ENCODE measurements at places on chromosomes 3 and 15.

DNA sequence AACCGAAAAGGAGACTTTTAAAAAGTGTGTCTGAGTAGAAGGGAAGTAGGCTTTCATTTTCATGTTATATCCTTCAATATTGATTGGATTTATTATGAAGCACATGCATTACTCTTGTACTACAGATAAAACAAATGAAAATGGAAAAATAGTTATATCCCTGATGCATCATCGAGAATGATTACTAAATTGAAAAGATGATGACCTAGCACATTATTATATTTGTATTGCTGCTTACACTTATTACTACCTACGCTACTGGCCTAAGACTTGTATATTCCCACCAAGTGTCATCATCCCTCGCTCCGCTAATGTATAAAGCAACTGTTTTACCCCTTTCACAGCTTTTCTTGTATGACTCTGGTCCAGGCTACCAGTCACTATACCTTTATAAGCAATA lies 922.4 kb downstream of the DIPK2A start:
- no peak overlapping the region for H3K4me3 ChIP-seq
- H3K27me3 ChIP-seq: no peaks in the 10 kb centered on the region
- H3K4me1 ChIP-seq: no peaks in the 10 kb centered on the region

- no peaks in the 10 kb centered on the region for H3K4me1 ChIP-seq
- no peak for DNase-seq
- H3K27ac ChIP-seq: no peak overlapping the region
- H3K36me3 ChIP-seq: no peaks in the 10 kb centered on the region
- no peaks in the 10 kb centered on the region for H3K27me3 ChIP-seq
- no peak overlapping the region for H3K4me3 ChIP-seq
Measured at GRCh38 chr3:71288269-71288930, 295.1 kb downstream of the FOXP1 start.

GRCh38 chr3:192212335-192212734 lies 515.0 kb downstream of the FGF12 start:
- H3K27me3 ChIP-seq: no peaks in the 10 kb centered on the region
- no peak overlapping the region for H3K27ac ChIP-seq
- H3K4me1 ChIP-seq: no peaks in the 10 kb centered on the region
- H3K36me3 ChIP-seq: no peaks in the 10 kb centered on the region

DNA sequence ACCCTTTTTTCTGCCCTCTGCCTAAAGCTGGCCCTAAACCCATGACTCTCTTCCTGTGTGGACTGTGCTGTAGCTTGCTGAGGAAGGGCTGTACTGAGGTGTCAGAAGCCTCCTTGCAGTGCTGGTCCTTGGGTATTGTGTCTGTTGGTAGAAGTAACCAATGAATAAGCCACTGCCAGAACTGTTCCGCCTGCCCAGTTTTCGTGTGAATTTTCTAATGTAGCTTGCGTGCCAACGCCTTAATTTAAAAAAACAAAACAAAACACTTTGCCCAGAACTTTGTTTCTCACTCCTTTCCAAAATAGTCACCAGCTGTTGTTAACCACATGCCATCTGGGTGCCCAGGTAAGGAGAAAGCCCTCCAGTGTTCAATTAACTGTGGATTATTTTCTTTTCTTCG lies 101.9 kb downstream of the KLHL25 start:
- H3K36me3 ChIP-seq: peaks cover 3% of the 10 kb centered on the region
- H3K27ac ChIP-seq: peak overlapping the region; percentile 70
- no peak overlapping the region for H3K4me3 ChIP-seq
- DNase-seq: no peak
- no peaks in the 10 kb centered on the region for H3K27me3 ChIP-seq
- peaks cover 7% of the 10 kb centered on the region for H3K4me1 ChIP-seq

DNA sequence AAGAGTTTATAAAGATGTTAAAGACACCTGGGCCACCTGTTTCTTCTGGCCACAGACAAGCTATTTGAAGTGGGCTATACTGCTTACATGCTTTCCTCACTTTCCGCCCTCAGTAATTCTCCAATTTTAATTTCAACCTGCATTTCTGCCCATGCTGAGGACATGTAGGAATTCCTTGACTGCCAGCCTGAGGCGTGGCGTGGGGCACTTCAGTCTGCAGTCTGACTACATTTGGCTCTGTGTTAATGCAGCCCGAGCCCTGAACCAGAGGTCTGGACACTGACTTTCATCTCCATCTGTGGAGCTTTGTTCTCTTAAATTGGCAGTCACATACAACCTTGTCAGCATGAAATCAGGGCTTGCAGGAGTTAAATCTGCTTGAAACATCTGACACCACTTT lies 8.5 kb downstream of the UQCC5 start:
- DNase-seq: no peak
- no peaks in the 10 kb centered on the region for H3K27me3 ChIP-seq
- H3K36me3 ChIP-seq: no peaks in the 10 kb centered on the region
- no peak overlapping the region for H3K27ac ChIP-seq
- H3K4me3 ChIP-seq: no peak overlapping the region

GRCh38 chr15:96349857-96350720 lies 19.6 kb downstream of the NR2F2 start:
- DNase-seq: no peak
- no peak overlapping the region for H3K4me3 ChIP-seq
- H3K27ac ChIP-seq: peak overlapping the region; percentile 33
- H3K4me1 ChIP-seq: peaks cover 4% of the 10 kb centered on the region
- H3K27me3 ChIP-seq: no peaks in the 10 kb centered on the region

DNA sequence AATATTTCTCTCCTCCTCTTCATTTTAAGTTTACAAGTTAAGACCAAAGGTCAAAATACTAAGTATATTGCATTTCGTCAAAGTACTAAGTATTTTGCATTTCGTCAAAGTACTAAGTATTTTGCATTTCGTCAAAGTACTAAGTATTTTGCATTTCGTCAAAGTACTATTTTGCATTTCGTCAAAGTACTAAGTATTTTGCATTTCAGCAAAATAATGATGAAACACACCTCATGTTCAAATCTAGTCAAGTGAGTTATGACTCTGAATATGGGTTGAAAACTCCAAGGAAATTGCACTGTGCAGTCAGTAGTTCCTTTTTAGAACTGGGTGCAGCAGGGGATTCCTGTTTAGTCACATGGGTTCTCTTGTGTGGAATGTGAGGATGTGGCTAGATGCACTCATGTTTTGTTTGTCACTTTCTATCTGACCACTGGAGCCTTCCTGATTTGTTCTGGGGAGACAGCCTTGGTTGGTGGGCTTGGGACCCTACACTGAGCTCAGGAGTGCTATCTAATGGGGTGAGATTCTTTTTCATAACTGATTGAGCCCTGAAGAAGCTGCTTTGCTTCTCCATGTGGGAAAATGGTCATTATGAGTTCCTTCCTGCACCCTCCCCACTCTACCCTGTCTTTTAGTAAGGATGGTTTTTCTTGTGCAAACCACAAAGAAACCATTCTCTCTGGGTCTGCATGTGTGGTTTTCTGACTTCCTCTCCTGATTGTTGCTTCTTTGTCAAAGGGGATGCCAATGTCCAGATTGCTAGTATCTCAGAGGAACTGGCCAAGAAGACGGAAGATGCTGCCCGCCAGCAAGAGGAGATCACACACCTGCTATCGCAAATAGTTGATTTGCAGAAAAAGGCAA lies 73.4 kb downstream of the CCK start:
- H3K4me3 ChIP-seq: no peak overlapping the region
- no peaks in the 10 kb centered on the region for H3K4me1 ChIP-seq
- no peaks in the 10 kb centered on the region for H3K36me3 ChIP-seq
- no peaks in the 10 kb centered on the region for H3K27me3 ChIP-seq
- no peak for DNase-seq

DNA sequence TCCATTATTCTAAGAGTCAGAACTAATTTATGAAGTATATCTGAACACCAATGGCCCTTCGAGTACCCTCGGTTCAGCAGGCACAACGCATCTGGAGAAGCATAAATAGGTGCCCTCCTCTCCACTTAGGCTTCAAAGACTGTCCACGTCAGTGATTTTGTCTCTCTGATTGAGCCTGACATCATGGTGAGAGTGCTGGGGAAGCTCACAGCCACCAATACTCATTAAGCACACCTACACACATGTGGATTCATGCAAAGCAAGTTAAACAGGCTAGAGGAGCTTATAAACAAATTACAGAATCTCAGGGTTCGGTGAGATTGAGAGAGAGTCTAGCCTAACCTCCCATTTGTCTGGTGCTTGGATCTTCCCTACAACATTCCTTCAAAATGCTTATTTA lies 3.6 kb downstream of the CLDN1 start:
- no peak for DNase-seq
- no peak overlapping the region for H3K4me3 ChIP-seq
- no peaks in the 10 kb centered on the region for H3K27me3 ChIP-seq
- no peaks in the 10 kb centered on the region for H3K4me1 ChIP-seq

DNA sequence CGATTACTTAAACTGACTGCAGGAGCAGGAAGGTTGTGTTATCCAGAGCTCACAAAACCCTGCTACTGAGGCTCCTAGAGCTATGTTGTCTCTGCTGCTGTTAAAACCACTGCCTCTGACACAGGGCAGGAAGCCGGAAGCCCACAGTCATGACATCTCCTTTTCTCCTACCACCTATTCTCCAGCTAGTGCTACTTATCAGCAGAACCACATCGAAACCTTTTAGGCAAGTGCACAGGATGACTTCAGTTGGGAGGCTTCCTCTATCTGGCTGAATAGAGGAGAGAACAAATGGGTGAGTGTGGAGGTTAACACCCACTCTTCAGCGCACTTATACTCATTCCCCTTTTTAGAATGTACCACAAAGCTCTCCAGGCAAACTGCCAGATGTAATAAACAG lies 638.0 kb downstream of the OTOL1 start:
- no peaks in the 10 kb centered on the region for H3K4me1 ChIP-seq
- no peak overlapping the region for H3K27ac ChIP-seq
- no peaks in the 10 kb centered on the region for H3K27me3 ChIP-seq
- no peaks in the 10 kb centered on the region for H3K36me3 ChIP-seq
- no peak overlapping the region for H3K4me3 ChIP-seq

DNA sequence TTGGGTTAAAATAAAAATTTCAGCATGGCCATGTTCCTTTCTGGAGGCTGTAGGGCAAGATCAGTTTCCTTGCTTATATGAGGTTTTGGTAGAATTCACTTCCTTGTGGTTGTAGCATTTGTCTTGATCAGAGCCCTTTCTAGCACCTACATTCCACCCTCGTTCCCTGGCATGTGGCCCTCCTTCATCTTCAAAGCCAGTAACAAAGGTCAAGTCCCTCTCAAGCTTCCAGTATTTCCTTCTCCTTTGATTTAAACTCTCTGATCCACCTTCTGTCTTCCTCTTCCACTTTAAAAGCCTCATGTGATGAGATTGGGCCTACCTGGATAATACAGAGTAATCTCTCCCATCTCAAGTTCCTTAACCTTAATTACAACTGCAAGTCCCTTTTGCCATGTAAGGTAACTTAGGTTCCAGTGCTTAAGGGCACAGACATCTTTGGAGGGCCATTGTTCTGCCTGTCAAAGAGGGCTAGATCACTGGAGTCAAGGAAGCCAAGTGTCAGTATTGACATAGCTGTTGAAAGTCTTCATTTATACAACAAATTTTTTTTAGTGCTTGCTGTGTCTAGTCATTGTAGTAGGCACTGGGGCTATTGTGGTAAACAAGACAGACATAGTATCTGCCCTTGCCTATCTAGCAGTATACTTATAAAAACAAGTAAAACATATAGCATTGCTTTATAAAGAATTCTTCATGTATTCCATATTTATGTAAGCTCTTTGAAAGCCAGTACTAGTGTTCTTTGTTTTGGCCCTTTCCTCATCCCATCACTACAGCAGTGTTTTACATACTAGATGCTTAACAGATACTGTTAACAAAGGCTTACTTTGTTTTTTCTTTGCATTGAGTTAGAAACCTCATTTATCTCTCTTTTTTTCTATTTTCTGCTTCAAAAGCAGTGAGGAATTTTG lies 40.7 kb downstream of the GLCE start:
- no peaks in the 10 kb centered on the region for H3K4me1 ChIP-seq
- no peaks in the 10 kb centered on the region for H3K36me3 ChIP-seq
- no peak overlapping the region for H3K4me3 ChIP-seq
- H3K27me3 ChIP-seq: no peaks in the 10 kb centered on the region
- no peak for DNase-seq

- no peak for DNase-seq
- no peaks in the 10 kb centered on the region for H3K36me3 ChIP-seq
- no peak overlapping the region for H3K4me3 ChIP-seq
- no peaks in the 10 kb centered on the region for H3K27me3 ChIP-seq
- peak overlapping the region; percentile 87 for H3K27ac ChIP-seq
Measured at GRCh38 chr15:67107014-67107812, 41.8 kb downstream of the SMAD3 start.

GRCh38 chr3:50226888-50227389 lies 9.1 kb upstream of the GNAI2 start:
- no peak for DNase-seq
- H3K36me3 ChIP-seq: no peaks in the 10 kb centered on the region

DNA sequence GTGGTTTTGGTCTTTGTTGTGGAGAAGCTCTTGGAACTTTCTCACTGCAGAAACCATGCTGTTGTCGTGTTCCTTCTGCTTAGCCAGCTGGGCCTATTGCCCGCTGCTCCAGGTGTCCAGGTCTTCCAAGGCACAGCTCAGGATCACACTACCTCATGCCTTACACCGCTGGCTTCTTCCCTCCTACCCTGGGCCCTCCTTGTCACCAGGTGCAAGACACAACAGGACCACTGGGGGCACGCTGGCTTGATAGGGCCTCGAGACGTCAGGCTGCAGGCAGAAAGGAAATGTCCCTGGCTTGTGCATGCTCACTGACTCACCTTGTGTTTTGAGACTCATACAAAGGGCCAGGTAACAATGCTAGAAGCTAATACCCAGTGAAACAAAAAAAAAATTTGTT lies 32.3 kb downstream of the PAQR9 start:
- no peaks in the 10 kb centered on the region for H3K36me3 ChIP-seq
- no peak for DNase-seq
- H3K27ac ChIP-seq: no peak overlapping the region
- no peak overlapping the region for H3K4me3 ChIP-seq

- H3K27ac ChIP-seq: peak overlapping the region; percentile 62
- H3K27me3 ChIP-seq: no peaks in the 10 kb centered on the region
- no peak for DNase-seq
- H3K36me3 ChIP-seq: no peaks in the 10 kb centered on the region
Measured at GRCh38 chr3:128282380-128283196, 129.3 kb downstream of the EEFSEC start.

DNA sequence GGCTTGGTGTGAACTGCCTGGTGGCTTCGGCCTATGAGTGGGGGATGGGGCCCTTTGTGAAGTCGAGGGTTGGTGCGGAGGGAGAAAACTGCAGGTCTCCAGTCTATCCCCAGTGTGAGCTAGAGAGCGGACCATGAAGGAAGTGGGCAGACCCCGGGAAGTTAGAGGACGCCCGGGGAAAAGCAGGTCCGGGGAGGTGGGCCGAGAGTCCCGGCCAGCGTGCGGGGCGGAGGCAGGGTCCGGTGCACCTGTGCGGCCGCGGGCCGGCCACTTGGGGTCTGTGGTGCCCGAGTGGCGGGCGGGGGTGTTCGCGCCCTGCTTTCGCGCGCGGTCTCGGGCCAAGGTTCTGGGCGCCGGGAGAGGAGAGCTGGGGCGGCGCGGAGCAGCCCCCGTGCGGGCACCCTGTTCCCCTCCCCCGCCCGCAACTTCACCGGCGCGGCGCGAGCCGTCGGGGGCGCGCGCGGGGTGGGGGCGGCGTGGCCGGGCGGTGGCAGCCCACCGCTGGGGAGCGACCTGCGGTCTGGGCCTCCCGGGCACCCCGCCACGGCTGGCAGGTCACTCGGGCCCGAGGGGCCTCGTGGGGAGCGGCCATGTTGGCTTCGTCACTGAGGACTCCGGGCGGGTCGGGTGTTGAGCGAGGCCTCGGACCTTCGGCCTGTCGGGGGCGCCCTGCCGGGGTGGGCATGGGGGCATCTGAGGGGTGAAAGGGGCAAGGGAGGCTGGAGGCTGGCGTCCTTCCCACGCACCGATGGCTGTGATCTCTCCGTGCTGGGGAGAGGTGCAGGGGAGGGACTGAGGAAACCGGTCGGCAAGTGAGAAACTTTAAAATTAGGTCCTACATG lies 4.8 kb downstream of the UBE2E1 start:
- no peaks in the 10 kb centered on the region for H3K4me1 ChIP-seq
- no peaks in the 10 kb centered on the region for H3K27me3 ChIP-seq
- peak; percentile 61 for DNase-seq
- H3K36me3 ChIP-seq: no peaks in the 10 kb centered on the region
- peak overlapping the region; percentile 96 for H3K27ac ChIP-seq
- peak overlapping the region; percentile 71 for H3K4me3 ChIP-seq
